Psoas muscle (tissue), 8 donors: ENCODE measurements at places on chromosomes 1 and 21. TPM values are rescaled to one million over a fixed set of nuclear protein-coding genes. Genes with fewer than 3 reads are reported as not detected.

The TRIM67 gene
- total RNA-seq: not detected

The STPG1 gene
- 0.89 TPM for total RNA-seq

The CENPS gene
- 6.4 TPM for total RNA-seq

The VSIG8 gene
- not detected for total RNA-seq

The TRIM63 gene
- total RNA-seq: 2,937 TPM

The TMEM201 gene
- total RNA-seq: 22.9 TPM

The CLCA4 gene
- total RNA-seq: not detected

The OR10T2 gene
- not detected for total RNA-seq
